Thoracic aorta endothelial cell (primary cell): ENCODE measurements at places on chromosomes 13 and 19. TPM values are rescaled to one million over a fixed set of nuclear protein-coding genes. Genes with fewer than 3 reads are reported as not detected.

RFPL4A gene
- not detected in 2 replicates for total RNA-seq

ZNF776 gene
- total RNA-seq: 13.4 and 17.6 TPM in 2 replicates

MEIS3 gene
- total RNA-seq: not detected in 2 replicates

FAM187B gene
- total RNA-seq: not detected in 2 replicates

CABP5 gene
- total RNA-seq: not detected in 2 replicates

ZIK1 gene
- total RNA-seq: 1.4 and 4.4 TPM in 2 replicates

ZNF578 gene
- 0.72 and 3.5 TPM in 2 replicates for total RNA-seq

MYO1F gene
- total RNA-seq: under 0.01 and 0.36 TPM in 2 replicates

RGL3 gene
- total RNA-seq: 2.9 and 3.9 TPM in 2 replicates

C19orf81 gene
- total RNA-seq: 0.40 TPM in 1 of 2 replicates, not detected in the other

TMEM59L gene
- 0.13 and 0.14 TPM in 2 replicates for total RNA-seq

LILRB1 gene
- total RNA-seq: not detected in 2 replicates

LILRA1 gene
- not detected in 2 replicates for total RNA-seq

PRR12 gene
- 5.7 and 6.7 TPM in 2 replicates for total RNA-seq

KCNRG gene
- 2.2 and 3.5 TPM in 2 replicates for total RNA-seq

CYP4F2 gene
- total RNA-seq: not detected in 2 replicates

MTUS2 gene
- total RNA-seq: under 0.01 TPM in 2 replicates

ICAM4 gene
- total RNA-seq: 0.29 and 0.40 TPM in 2 replicates

CYP4F12 gene
- not detected in 2 replicates for total RNA-seq

PTH2 gene
- total RNA-seq: not detected in 2 replicates

DNM2 gene
- 121 and 149 TPM in 2 replicates for total RNA-seq

ZNF626 gene
- total RNA-seq: 13.5 and 14.2 TPM in 2 replicates

ZNF561 gene
- 24.4 and 43.4 TPM in 2 replicates for total RNA-seq

KIR3DL1 gene
- not detected in 2 replicates for total RNA-seq

SIGLEC7 gene
- not detected in 2 replicates for total RNA-seq

CYP4F8 gene
- not detected in 2 replicates for total RNA-seq

PSG2 gene
- not detected in 2 replicates for total RNA-seq

SOX1 gene
- not detected in 2 replicates for total RNA-seq
